Fibroblast of the aortic adventitia (primary cell): ENCODE measurements at places on chromosomes 6 and 20.
A peak's percentile ranks its signal among the peaks of the same experiment; 100 is the strongest.

GRCh38 chr6:66897576-66897975 is 1190.5 kb upstream of the EYS start:
- DNase-seq = peak; percentile 24

GRCh38 chr20:45918779-45919537 is 7.0 kb upstream of the PLTP start:
- DNase-seq = peak; percentile 28

DNA sequence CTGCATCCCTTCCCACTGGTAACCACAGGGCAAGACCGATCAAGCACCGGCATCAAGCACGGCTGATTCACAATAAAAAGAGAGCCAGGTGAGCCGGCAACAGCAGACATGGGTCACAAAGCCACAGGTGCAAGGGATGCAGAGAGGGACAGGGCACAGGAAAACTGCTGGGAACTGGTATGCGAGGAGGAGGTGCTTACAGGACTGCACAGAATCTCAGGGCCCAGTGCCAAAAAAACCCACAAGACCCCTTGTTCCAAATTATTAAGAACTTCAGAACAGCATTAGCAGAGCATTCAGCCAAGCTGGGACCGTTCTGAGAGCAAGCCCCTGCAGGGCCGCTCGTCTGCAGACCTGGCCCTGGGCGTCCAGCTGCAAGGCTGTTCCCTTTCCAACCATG is 35.4 kb downstream of the BFSP1 start:
- DNase-seq = no peak

DNA sequence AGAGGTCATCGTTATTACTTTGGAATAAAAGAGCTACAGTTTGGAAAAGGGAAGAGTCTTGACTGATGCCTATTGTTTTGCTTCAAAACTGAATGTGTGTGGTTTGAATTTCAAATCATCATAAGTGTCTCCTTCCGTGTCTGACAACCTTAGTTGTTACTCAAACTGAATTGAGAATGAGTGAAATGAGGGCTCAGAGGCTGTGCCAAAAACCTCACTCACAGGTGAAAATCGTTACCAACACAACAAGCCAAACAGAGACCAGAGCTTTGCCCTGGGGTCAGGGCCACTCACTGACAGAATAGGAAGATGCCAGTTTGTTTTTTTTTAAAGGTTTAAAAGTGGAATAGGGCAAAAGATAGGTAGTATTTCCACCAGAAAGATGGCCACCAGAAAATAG is 15.2 kb upstream of the SIRT5 start:
- no peak for DNase-seq

DNA sequence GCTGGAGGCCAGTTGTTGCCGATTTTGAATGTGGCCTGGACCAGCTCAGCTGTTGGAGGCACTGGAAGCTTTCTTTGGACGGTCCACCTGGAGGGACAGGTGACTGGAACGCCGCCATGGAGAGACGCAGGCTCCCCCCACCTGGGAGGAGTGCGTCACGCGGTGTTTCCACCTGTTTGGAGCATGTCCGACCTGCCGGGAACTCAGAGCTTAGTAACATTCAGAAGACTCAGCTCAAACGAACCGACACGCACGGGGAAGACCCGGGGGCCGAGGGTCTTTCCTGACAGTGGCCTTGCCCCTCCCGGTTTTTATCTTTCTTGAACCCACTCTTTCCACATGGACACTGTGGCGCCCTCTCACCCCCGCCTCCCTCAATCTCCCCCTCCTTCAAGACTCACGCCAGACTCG is 141.6 kb downstream of the SMOC2 start:
- DNase-seq = no peak
